Naive thymus-derived CD4-positive, alpha-beta T cell (primary cell): ENCODE measurements at places on chromosomes 7 and 10. TPM values are rescaled to one million over a fixed set of nuclear protein-coding genes. Genes with fewer than 3 reads are reported as not detected.

FGL2 gene
- 0.22 TPM for polyA plus RNA-seq

LIPA gene
- 95.8 TPM for polyA plus RNA-seq

SPDYE2B gene
- not detected for polyA plus RNA-seq

TMEM176A gene
- 0.35 TPM for polyA plus RNA-seq

PIK3CG gene
- 15.3 TPM for polyA plus RNA-seq

SLF2 gene
- 11.5 TPM for polyA plus RNA-seq

FAM25A gene
- polyA plus RNA-seq = not detected

SLC26A4 gene
- not detected for polyA plus RNA-seq

DNMBP gene
- 0.94 TPM for polyA plus RNA-seq

SDK1 gene
- polyA plus RNA-seq = 0.58 TPM

KIAA1549 gene
- not detected for polyA plus RNA-seq

ALOX5 gene
- 1.0 TPM for polyA plus RNA-seq

ELMO1 gene
- polyA plus RNA-seq = 101 TPM

GRCh38 chr10:86391236-86391840, 24.7 kb upstream of the GRID1 start:
- no peak for DNase-seq

GRCh38 chr10:116168329-116168728, 104.7 kb downstream of the GFRA1 start:
- DNase-seq = no peak

DNA sequence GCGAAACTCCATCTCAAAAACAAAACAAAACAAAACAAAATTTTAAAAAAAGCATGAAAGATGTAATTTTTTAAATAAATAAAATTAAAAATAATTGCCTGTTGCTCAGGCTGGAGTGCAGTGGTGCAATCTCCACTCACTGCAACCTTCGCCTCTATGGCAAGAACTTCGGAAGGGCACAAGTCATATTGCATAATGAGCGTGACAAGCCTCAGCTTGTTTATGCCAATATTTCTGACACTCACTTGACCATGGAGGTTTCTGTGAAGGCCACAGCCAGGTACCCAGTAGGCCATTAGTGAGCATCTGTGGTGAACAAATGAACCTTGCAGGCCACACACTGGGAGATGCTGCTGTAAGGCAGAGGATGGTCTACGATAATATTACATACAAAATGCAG, 106.1 kb upstream of the KMT2C start:
- DNase-seq = no peak

GRCh38 chr10:133364645-133365431, 7.0 kb upstream of the FUOM start:
- no peak for DNase-seq

GRCh38 chr10:116059320-116059719, 213.7 kb downstream of the GFRA1 start:
- DNase-seq = no peak

DNA sequence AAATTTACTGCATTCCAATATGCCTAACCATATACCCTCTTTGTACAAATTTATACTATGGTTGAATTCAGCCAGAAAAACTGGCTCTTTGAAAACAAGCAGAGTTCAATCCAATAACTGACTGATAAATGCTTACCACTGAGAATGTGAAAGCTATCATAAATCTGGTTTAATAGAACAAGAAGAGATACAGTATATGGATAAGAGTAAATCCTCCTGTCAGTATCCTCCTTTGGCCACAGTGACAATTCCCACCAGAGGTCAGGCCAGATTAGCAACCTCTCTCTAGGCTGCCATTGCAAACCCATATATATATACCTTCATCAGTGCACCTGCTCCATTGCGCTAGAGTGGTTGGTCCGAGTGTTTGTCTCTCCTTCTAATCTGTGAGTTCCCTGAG, 647.2 kb downstream of the GRM8 start:
- DNase-seq = no peak

DNA sequence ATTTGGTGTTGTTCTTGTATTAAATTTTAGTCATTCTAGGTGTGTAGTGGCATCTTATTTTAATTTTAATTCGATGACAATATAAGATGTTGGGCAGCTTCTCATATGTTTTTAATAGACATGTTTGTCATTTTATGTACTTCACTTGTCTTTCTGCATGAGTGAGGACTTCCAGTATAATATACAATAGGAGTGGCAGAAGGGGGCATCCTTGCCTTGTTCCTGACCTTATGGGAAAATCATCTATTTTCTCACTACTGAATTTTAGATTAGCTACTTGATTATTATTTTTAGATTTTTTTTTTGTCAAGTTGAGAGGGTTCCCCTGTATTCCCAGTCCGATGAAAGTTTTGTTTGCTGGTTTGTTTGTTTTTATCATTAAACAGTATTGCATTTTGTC, 495.2 kb upstream of the GRM3 start:
- no peak for DNase-seq

GRCh38 chr10:106551501-106552062, 612.9 kb downstream of the SORCS1 start:
- DNase-seq = no peak

DNA sequence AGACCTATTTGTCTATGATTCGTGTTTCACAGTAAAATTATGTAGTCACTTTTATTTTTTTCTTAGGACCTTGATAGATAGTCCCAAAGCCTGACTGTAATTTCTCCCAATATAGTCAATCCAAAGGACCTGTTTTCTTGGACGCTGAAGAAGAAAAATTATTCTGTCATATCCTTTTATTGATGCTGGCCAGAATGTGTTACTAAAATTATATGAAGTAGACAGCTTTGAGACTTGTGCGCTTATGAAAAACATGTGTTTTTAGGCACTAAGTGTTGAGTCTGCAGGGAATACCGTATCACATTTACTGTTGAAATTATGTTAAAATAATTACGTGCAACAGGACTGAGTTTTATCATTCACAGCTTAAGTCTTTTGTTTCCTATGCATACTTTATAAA, 17.9 kb downstream of the TES start:
- DNase-seq = no peak

- no peak for DNase-seq
Observed at GRCh38 chr10:90313576-90314325, 544.1 kb downstream of the HTR7 start.

GRCh38 chr7:156898938-156899337, 6.0 kb upstream of the LMBR1 start:
- no peak for DNase-seq

- DNase-seq = no peak
Observed at GRCh38 chr7:70660154-70660818, 471.7 kb upstream of the GALNT17 start.

DNA sequence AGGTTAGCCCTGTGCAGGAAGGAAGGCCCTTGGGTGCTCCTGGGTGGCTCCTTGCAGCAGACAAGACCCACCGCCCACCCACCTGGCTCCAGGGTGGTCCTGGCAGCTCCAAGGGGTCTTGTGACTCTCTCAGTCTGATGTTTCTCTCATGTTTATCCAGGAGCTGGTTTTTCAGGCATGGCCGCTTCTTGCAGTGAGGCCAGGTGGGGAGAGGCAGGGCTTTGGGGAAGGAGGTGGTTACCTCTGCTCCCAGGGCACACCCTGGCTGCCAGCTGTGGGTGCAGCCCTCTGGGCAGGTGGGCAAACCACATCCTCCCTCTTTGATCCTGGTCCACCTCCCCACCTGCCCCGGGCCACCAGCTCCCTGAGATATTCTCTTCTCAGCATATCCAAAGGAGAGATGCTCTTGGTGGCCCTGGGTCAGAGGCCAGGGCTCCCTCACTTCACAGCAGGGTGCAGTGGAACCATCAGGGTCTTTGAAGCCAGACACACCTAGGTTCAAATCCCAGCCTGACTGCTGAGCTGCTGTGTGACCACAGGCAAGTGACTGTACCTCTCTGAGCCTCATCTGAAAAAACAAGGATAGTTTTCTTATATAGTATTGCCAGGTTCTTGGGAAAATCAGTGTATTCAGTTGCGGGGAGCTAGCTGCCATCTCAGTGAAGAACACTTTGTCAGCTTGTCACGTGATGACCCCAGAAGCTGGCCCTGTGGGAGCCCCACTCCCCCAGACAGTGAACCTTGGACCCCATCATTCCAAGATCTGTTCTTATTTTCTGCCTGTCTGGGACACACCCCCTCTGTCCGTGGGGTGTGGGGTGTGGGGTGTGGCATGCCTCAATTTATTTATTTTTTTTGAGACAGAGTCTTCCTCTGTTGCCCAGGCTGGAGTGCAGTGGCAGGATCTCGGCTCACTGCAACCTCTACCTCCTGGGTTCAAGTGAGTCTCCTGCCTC, 11.5 kb downstream of the GTF2IRD1 start:
- DNase-seq = no peak

DNA sequence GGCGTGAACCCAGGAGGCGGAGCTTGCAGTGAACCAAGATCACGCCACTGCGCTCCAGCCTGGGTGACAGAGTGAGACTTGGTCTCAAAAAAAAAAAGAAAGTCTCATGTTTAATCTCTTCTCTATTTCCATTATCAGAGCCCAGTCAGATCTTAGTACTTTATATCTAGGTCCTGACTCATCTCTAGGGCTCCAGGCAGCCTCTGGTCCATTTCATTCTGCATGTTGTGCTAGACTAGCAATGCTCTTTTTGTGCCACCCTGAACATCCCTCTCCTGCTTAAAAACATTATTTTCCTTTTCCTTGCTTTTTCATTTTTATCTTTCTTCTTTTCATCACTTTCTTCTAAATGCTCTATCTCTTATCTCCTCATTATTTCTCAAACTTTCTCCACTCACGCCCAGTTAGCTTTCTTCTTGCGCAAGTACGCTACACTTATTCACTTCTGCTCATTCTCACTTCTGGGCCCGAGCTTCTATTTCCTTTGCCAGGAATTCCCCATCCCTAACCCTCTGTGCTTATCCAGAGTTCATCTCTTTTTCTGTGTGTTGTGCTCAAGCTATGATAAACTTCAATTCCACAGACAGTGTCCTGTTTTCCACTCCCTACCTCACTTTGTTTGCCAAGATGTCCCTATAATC, 63.9 kb downstream of the BTAF1 start:
- no peak for DNase-seq

- DNase-seq = peak; percentile 1
Observed at GRCh38 chr7:86469680-86470295, 173.9 kb upstream of the GRM3 start.

DNA sequence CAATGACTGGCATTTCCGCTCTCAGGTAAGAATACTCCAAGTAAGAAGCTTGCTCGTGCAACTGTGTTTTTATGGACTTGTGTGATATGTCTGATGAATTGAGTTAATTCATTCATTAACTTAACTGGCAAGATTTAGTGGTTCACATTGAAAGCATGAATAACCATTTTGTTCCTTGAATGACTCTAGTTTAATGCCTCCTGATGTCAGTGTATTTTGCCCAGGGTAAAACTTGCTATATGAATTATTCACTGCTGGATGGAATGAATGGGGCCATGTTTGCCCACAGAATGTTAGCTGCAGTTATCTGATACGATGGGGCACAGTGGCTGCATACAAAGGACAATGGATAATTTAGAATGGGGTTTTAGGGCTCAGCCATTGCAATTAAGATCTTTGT, 124.1 kb downstream of the ZNF365 start:
- DNase-seq = no peak

DNA sequence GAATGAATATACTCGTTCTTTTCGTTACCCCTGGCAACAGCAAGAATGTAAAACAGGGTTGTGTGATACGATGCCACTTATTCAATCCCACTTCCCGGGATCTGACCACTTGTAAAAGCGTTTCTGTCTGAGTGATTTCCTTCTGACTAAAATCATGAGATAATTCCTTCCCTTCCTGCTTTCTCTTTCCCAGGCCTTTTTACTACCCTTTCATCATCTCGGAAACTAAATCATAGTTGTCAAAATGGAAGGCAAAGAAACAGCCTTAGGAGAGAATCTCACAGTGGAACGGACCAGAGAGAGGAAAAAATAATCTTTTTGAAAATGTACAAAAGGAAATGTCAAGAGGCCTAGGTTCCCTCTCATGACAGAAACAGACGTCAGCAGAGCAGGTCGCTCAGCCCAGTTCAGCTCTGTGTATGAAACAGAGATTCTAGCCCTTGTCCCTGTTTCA, 29.8 kb downstream of the DIP2C start:
- DNase-seq = no peak

DNA sequence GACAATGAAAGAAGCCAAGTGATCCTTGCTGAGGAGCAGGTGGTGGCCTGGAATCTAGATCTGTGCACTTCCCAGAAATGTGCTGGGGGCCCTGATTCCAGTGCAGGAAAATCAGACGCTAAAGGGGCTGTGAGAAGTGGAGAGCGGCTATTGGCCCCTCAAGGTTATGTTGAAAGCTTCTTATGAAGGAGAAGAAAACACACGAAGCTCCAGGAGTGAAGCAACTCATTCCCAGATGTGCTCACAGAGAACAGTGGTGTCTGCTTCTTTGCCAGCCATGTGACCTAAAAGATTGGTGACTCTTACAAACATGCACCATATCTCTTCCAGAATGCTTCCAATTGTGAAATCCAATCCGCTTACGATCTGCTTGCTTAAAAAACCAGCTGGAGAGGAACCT, 679.3 kb upstream of the IGFBP3 start:
- no peak for DNase-seq

DNA sequence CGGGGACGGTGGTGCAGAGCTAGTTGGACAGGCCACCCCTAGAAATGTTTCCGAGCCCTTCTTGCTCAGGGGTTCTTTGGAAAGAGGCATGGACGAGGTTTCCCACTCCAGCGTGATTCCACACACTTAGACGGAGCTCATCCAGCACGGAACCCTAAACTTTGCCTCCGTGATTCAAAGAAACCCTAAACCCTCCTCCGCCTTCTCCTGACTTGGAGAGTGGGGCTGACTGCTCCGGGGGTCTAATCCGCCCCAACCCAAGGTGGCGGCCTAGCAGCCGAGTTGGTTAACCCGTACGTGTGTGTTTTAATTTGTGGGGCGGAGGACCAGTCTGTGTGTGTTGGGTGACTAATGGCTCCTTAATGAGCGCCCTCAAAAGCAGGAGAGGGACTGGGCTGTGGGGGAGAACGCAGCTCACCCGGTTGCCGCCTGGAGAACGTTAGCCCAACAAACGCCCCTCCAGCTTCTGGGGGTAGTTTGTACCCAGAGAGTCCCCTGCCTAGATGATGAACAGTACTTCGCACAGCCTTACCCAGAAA, 3.8 kb downstream of the NEUROG3 start:
- no peak for DNase-seq

GRCh38 chr7:130486954-130487436, 4.9 kb upstream of the MEST start:
- DNase-seq = no peak
